ENCODE measurements at places on chromosomes 7 and 10. TPM values are rescaled to one million over a fixed set of nuclear protein-coding genes. Genes with fewer than 3 reads are reported as not detected.

- H3K36me3 ChIP-seq, result no peaks in the 10 kb centered on the region
- no peaks in the 10 kb centered on the region for H3K27me3 ChIP-seq
These were observed 72.6 kb downstream of the PFKFB3 start for GRCh38 chr10:6275022-6275997.

DNA sequence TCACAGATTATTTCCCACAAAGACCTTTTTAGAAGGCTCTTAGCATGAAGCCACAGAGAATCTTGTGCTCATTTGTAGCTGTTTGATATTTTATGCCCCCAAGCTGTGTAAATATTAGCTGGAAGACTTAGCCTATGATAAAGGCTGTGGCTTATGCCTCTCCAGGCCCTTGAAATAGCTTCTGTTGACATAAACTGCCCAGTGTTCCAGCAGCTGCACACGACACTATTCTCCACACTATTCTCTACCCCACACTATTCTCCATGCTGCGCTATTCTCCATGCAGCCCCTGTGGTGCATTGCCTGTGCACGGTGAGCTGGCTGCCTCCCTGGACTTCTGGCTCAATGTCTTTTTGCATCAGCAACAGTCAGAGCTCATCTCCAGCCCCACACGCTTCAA lies 13.1 kb downstream of the DDC start:
- no peaks in the 10 kb centered on the region for H3K36me3 ChIP-seq
- DNase-seq, result no peak
- no peaks in the 10 kb centered on the region for H3K27me3 ChIP-seq
- H3K4me3 ChIP-seq, result no peak overlapping the region
- no peaks in the 10 kb centered on the region for H3K4me1 ChIP-seq

DNA sequence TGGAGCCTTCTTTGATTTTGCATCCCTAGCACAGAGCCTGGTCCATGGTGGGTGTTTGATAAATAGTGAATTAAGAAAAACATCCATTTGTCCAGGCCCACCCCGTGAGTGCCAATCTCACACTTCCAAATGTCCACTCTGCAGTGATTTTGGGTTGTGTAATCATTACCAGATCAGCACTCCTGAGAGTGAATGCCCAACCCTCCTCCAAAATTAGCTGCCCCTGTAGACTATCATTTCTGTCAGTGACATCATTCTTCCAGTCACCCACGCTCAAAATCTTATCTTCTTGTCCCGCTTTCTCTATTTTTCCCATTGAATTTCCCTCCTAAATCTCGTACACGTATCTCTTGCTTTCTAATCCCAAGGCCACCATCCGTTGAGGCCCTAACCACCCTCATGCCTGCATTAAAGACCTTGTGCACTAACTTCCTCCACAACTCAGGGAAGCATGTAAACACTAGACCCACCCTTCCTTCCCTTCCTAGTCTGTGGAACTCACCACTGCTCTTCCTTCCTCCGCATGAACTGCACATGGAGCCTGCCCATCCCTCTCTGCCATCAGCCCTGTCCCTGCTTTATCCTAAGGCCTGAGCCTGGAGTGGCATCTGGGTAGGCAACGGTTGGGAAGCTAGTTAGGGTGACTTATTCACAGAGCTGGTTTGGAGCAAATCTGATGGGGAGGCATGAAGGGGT lies 32.8 kb downstream of the PIK3AP1 start:
- no peak overlapping the region for H3K27ac ChIP-seq
- no peaks in the 10 kb centered on the region for H3K27me3 ChIP-seq
- H3K4me3 ChIP-seq, result no peak overlapping the region
- no peak for DNase-seq
- H3K36me3 ChIP-seq, result no peaks in the 10 kb centered on the region
- no peaks in the 10 kb centered on the region for H3K4me1 ChIP-seq

Gene MOGAT3
- not detected for total RNA-seq

Gene MARCHF5
- 11.6 TPM for total RNA-seq

DNA sequence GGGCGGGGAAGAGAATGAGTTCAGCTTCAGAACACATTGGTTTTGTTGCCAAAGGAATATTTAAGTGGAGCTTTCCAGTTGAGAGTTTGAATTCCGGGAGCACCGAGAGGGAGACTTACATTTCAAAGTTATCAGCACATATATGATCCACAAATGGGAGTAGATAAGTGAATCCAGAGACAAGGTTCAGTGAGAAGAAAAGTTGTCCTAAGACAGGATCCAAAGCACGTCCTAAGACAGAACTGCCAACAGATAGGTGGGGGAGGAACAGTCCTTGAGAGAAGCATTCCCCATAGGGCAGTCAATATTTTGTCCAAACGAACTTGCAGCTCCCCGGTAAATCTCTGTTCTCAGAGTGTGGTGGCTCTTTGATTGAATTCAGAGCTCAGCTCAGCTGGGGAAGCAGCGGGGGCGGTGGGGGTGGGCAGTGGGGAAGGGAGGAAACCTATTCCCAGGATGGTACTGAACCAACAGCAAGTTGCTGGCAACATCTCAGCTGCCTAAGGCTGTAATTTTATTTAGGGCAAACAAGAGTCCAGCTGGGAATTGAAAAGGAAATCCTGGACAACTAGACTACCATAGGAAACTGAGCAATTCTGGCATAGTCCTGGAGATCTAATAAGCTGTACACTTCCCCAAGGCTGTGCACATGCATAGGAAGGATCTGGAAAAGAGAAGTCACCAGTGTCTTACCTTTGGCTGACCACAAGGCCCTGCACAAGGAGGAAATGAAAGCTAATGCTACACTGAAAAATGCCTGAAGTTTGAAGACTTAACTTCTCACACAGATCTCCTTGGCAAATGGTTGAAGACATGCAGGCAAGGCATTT lies 94.2 kb upstream of the CXCL12 start:
- no peaks in the 10 kb centered on the region for H3K4me1 ChIP-seq
- H3K4me3 ChIP-seq, result no peak overlapping the region
- H3K27me3 ChIP-seq, result no peaks in the 10 kb centered on the region
- no peak overlapping the region for H3K27ac ChIP-seq

DNA sequence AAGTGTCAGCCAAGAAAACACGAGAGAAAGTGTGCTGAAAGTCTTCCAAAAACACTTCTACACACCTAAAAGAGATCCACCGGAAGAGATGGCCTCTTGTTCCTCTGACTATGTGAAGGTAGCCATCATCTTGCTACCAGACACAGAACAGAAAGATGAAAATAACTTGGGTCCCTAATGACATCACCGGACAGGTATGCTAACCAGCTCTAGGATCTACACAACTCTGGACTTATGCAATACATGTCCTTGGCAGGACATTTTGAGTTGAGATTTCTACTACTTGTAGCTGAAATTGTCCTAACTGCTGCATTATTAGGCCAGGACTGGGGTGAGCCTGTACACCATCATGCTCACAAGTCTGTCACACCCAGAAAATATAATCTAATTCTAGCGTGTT lies 358.7 kb downstream of the ELMO1 start:
- H3K36me3 ChIP-seq, result no peaks in the 10 kb centered on the region
- no peak overlapping the region for H3K27ac ChIP-seq
- DNase-seq, result no peak
- peaks cover 7% of the 10 kb centered on the region for H3K4me1 ChIP-seq

Gene RTKN2
- total RNA-seq, result 0.15 TPM

Gene PLAC9
- total RNA-seq, result 36.3 TPM

Gene EMX2
- total RNA-seq, result 0.67 TPM

DNA sequence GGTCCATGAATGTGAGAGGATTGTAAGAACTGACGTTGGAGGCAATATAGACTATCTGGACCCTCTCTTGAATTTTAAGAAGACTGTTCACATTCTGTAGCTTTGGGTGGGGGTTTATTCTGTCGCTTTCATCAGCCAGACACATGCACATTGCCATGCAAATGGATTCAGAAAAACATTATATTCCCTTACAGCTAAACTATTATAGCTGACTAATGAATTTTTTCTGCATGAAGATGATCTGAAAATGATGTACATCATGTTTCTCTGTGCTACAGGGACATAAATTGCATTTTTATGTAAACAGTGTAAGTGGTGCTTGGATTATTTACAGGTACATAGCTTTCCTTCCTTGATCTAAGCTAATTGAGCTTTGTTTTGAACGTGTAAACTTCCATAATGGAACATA lies 1.5 kb downstream of the MET start:
- DNase-seq, result no peak
- H3K36me3 ChIP-seq, result no peaks in the 10 kb centered on the region
- H3K4me1 ChIP-seq, result no peaks in the 10 kb centered on the region
- H3K4me3 ChIP-seq, result peak overlapping the region; percentile 62
- no peak overlapping the region for H3K27ac ChIP-seq

DNA sequence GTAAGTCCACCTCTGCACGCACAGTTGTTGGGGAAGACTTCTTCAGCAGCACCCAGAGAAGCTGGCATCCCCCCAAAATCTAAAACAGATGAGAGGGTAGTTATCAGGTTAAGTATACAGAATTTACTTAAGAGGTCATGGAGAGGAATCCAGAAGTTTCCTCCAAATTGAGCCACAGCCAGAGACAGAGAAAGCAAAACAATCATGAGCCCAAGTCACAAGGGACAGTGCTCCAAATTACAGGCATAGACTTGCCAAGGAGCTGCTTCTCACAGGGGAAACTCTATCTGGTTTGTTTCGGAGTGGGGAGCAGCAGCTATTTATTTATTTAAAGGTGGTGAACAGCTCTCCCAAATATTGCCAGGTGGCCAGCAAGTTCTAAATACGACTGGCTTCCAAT lies 308.4 kb downstream of the SKIDA1 start:
- no peak overlapping the region for H3K27ac ChIP-seq
- H3K27me3 ChIP-seq, result no peaks in the 10 kb centered on the region
- H3K36me3 ChIP-seq, result no peaks in the 10 kb centered on the region
- no peak overlapping the region for H3K4me3 ChIP-seq
- H3K4me1 ChIP-seq, result no peaks in the 10 kb centered on the region
- DNase-seq, result no peak

DNA sequence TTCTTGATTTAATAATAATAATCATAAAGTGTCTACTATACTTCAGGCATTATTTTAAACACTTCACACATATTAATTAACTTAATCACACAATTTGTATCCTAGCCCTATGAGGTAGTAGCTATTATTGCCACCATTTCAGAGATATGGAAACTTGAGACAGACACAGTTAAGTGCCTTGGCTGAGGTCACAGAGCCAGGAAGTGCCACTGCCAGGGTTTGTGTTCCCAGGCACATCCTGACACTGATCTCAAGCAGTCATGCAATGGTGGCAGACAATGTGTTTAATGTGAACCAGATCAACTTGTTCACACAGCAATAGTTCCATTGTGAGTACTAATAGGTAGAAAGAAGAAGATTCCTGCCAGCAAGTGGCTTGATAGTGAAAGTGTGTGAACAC lies 666.0 kb downstream of the SUGCT start:
- H3K27ac ChIP-seq, result no peak overlapping the region
- no peaks in the 10 kb centered on the region for H3K27me3 ChIP-seq

GRCh38 chr7:132546366-132547127 lies 29.7 kb downstream of the PLXNA4 start:
- no peak overlapping the region for H3K4me3 ChIP-seq
- no peaks in the 10 kb centered on the region for H3K36me3 ChIP-seq
- no peaks in the 10 kb centered on the region for H3K27me3 ChIP-seq
- DNase-seq, result no peak
- no peaks in the 10 kb centered on the region for H3K4me1 ChIP-seq

- H3K4me1 ChIP-seq, result no peaks in the 10 kb centered on the region
- no peak overlapping the region for H3K4me3 ChIP-seq
- H3K27me3 ChIP-seq, result no peaks in the 10 kb centered on the region
- no peak for DNase-seq
These were observed 62.8 kb downstream of the SH3PXD2A start for GRCh38 chr10:103792547-103792946.

DNA sequence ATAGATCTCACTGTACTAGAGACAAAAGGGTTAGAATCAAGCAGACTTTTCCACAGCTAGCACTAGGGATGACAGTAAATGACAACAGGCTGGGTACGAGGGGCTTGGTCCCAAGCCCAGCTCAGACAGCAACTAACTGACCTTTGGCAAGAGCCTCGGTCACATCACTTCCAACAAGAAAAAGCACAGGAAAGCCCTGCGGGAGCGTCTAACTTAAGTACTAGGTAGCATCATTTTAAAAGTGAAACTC lies 22.8 kb downstream of the CALML3 start:
- peaks cover 41% of the 10 kb centered on the region for H3K4me1 ChIP-seq
- H3K4me3 ChIP-seq, result peak overlapping the region; percentile 10

Gene SPDYE9
- not detected for total RNA-seq

- H3K36me3 ChIP-seq, result no peaks in the 10 kb centered on the region
- H3K4me1 ChIP-seq, result no peaks in the 10 kb centered on the region
These were observed 65.9 kb upstream of the A1CF start for GRCh38 chr10:50951365-50951764.

GRCh38 chr10:129099486-129099885 lies 367.6 kb upstream of the MGMT start:
- no peak overlapping the region for H3K27ac ChIP-seq
- no peaks in the 10 kb centered on the region for H3K4me1 ChIP-seq
- no peaks in the 10 kb centered on the region for H3K36me3 ChIP-seq
- DNase-seq, result peak; percentile 36
- H3K27me3 ChIP-seq, result no peaks in the 10 kb centered on the region

Gene GRM3
- total RNA-seq, result not detected

DNA sequence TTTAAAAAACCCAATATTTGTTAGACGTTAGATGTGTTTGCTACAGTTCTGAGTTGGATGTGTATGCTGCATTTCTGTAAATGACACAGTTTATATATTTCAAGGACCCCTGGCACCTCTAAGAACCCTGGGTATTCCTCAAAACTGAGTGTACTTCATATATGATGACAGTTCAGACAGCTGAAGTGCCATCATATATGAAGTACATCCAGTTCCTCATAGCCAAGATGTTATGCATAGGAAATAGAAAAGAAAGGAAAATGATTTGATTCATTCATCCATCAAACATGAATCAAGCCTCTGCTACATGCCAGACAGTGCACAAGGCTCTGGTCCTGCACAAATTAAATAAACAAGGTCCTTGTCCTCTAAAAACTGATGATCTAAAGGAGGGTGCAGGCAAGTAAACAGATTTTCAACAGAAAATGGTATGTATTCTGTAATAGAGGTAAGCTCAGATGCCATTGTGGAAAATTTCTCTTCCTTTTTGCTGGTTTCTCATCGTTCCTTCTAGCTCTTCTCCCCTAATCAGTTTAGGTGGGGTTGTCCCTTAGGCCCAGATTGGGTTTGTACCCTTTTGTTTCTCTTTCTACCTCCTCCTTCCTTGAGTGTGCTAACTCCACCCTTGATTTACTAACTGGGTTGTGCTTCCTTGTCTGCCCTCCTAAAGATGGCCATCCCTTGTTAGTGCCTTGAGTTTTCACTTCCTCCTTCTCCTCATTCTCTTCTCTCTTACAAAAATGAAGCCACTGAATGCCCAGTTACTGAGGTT lies 25.3 kb upstream of the SMIM30 start:
- H3K4me1 ChIP-seq, result no peaks in the 10 kb centered on the region
- H3K36me3 ChIP-seq, result no peaks in the 10 kb centered on the region
- H3K27ac ChIP-seq, result no peak overlapping the region
- no peak overlapping the region for H3K4me3 ChIP-seq
- no peaks in the 10 kb centered on the region for H3K27me3 ChIP-seq

DNA sequence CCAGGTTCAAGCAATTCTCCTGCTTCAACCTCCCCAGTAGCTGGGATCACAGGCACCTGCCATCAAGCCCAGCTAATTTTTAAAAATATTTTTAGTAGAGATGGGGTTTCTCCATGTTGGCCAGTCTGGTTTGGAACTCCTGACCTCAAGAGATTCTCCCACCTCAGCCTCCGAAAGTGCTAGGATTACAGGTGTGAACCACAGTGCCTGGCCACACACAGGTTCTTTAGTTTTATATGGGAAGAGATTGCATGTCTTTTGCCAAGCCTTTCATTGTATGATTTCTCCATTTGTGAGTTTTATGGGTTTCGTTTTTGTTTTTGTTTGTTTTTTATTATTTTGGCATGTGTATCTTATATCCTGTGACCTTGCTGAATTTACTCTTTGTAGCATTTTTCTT lies 40.9 kb downstream of the C1GALT1 start:
- H3K4me3 ChIP-seq, result no peak overlapping the region
- no peak for DNase-seq
- no peaks in the 10 kb centered on the region for H3K4me1 ChIP-seq
- no peak overlapping the region for H3K27ac ChIP-seq
